ENCODE measurements at places on chromosomes 6 and 20.

GRCh38 chr6:141265756-141266623 is 866.7 kb upstream of the GJE1 start:
- no peak for DNase-seq

DNA sequence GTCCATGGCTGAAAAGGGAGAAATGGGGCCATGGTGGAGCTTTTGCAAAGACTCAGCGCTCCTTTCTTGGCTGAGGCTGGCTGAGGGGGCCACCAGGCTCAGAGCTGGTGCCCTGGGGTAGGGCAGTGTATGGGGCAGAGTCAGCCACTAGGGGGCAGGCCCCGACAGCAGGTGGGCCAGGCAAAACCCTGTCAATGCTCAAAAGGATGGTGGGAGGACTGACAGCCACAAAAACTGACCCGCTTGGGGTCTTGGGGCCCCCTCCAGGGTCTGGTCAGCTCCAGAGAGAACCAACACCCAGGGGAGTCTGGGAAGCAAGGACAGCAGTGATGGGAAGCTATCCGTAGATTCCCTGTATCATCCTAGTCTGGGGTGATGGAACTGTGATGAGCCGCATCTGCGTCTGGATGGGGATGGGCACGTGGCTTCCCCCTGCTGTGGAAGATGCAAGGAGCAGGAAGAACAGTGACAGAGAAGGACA is 306.9 kb downstream of the DHX35 start:
- peak; percentile 38 for DNase-seq

DNA sequence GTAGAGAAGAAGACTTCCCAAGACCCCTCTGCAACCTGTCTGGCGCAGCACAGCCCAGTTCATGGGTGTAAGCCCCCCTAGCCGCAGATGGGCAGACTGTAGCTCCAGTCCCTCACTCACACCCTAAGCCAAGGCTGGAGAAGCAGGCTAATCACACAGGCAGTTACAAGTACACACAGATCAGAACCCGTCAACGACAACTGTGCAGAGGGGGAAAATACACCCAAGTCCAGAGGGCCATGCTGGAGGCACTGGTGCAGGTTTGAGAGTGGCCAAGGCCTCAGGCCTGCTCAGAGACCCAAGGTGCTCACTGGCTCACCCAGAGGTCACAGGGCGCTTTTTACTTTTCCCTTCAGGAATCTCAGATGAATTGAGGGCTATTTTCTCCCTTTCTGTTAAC is 106.1 kb downstream of the NOL4L start:
- DNase-seq, result no peak

DNA sequence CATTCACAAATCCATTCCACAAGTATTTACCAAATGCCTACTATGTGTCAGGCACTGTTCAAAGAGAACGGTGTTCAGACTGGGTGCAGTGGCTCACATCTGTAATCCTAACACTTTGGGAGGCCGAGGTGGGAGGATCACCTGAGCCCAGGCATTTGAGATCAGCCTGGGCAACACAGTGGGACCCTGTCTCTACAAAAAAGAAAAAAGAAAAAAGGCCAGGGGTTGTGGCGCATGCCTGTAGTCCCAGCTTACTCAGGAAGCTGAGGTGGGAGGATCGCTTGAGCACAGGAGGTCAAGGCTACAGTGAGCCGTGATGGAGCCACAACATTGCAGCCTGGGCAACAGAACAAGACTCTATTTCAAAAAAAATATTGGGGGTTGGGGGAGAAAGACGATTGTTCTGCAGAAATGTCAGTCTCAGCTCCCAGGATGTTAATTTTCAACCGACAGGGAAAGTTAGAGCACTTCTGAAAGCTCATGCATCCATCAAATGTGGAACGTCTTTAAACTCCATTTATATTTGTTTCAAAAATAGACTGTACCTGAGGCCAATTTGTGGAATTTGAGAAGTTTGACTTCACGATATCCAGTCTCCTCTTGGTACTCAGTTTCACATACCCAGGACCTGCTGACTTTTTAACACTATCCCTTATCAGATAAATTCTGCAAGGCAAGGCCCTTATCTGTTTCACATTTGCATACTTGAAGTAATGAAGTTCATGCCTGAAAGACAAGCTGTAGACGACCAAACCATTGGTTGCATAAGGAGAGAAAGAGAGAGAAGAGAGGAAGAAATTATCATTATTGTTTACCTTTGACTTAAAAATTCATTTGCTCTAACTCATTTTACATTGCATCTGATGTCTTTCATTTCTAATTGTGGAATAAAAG is 14.8 kb upstream of the BTN3A2 start:
- no peak for DNase-seq

DNA sequence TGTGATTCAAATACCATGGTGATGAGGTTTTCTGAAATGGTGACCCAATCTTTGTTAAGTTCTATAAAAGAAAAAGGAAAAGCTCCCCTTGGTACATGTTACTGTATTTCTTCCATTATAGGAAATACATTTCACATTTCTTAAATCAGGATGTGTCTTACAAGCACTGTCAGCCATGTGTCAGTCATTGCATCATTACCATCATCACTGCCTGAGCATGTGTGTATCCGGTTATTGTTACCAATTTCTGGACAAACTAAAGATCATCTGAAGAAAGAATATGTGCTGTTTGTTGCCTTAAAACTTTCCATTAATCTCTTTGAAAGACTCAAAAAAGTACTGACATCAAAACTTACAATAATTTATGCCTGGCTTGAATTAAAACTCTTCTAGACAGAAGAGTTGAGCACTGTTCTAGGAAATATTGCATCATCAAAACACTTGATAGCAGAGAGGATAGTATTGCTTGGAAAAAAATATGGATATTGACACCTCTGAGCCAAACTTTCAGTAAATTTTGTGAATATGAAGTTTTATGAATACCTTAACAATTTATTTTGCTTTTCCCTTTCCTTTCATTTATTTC is 7.1 kb upstream of the TSPYL1 start:
- no peak for DNase-seq

- DNase-seq, result no peak
These were observed 31.4 kb downstream of the EDN3 start for GRCh38 chr20:59331721-59332329.

GRCh38 chr20:54195483-54196472 is 12.1 kb upstream of the PFDN4 start:
- no peak for DNase-seq

- DNase-seq, result no peak
These were observed 50.0 kb upstream of the ECI2 start for GRCh38 chr6:4185419-4185818.

- no peak for DNase-seq
These were observed 483.0 kb upstream of the ID4 start for GRCh38 chr6:19354181-19354580.

DNA sequence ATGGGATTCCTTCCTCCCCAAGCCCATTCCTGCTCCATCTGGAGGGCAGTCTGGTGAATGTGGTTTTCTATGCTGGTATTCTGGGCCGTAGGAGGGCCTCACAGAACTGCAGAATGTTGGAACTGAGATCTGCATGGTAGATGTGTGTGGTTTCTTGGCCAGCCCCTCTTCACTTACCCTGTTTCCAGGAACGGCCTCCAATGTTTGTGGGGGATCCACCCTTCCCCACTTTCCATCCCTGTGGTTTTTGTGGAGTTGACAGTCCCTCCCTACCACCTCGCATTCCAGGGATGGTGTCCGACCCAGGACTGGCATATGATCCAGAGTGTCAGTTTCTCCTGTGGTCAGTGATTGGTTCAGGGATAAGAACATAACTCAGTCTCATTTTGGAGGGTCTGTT is 26.7 kb upstream of the TMEM14A start:
- DNase-seq, result no peak

GRCh38 chr20:29326376-29327070 is 1930.9 kb upstream of the DEFB115 start:
- no peak for DNase-seq

DNA sequence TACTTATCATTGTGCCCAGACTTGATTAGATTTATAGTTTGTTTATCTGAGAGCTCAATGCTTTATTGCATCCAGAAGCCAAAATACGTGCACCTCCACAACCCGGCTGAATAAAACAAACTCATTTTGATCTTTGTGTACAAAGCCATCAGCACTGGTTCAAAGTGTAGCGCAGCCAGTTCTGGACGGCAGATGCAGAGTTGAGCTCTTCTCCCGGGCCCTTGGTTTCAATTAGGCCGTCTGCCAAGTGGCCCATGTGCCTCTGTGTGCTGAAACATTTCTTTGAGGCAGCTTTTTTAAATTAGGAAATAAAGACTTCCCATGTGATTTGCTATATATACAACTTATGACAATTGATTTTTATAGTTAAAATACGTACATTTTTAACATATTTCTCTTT is 96.2 kb upstream of the RSPO3 start:
- DNase-seq, result peak; percentile 57

DNA sequence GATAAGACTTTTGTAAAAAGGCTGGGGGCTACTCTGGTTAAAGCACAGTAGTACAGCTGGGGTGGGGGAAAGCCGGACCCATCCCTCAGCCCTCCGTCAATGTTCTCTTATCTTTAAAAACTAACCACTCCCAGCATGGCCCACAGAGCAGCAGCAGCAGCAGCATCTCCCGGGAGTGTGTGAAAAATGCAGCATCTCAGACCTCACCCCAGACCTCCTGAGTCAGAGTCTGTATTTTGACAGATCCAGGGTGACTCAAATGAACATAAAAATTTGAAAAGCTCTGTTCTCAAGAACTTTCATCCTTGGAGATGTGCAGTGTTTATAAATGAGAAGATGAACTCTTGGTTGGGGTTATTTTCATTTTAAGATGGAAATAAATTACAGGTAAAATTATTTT is 277.7 kb upstream of the ECI2 start:
- DNase-seq, result no peak

DNA sequence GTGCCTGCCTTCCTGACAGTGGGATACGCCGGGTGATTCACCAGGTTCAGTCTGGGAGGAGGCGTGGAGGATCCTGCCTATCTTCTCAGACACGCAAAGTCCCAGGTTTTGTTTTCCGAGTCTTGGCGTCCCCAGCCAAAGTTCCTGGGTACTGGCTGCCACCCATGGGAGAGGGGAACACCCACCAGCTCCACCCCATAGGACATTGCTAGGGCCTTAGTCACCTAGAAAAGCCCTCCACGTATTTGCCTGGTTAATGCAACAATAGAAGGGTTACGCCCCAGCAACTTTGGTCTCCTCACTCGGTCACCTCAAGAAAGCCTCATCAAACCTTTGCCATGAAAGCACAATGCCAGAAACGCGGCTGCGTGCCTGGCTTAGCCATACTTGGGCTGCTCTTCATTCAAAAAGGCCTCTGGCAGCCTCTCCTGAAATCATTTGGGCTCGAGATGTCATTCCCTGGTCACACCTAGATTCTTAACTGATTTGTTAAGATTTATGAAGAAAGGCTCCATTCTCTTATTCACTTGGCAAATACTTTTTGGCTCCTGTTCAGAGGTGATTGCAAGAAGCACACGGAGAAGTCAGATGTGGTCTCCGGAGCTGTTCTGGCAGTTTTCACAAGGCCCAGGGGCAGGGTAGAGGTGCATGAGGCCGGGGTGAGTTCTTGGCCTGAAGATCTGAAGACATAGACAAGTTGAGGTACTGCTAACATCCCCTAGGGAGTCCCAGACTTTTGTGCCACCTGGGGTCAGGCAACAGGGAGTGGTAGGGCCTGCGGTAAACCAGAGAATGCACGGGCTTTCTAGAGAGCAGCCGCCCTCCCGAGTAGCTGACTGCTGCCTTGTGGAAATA is 35.5 kb upstream of the ZNF133 start:
- no peak for DNase-seq

DNA sequence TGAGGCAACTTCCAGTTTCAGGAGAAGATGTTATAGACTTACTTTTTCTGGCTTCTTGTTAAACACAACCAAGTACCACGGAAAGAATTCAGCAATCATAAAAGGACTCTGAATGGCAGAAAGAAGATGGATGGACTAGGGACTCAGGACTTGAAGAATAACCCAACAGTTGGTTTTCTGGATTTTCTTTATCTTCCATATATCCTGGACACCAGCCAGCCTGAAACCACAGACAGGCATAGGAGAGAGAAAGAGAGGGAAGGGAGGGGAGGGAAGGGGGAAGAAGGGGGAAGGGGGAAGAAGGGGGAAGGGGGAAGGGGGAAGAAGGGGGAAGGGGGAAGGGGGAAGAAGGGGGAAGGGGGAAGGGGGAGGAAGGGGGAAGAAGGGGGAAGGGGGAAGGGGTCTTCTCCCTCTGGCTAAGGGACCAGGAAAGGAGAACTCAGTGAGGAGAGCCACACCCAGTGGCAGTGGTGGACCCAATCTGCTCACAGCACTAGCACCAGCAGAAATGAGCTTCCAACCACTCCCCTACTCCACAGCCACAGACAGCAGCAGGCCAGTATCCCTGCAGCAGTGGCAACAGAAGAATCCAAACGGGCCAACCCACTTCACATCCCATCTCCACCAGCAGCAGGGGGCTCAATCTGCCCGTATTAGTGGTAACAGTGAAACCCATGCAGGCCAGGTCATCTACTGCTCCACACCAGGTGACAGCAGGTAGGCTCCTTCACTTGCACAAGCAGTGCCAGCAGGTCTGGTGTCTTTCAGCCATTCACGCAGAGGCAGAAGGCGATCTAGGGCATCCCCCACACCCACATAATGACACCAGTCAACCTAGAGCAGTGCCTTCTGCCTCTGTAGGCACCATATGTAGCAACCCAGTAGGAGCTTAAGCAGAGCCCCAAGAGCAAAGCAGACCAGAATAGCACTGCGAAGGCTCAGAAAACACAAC is 78.6 kb downstream of the TRMT6 start:
- DNase-seq, result no peak

- DNase-seq, result no peak
These were observed 283.0 kb downstream of the HTR1B start for GRCh38 chr6:77180326-77180725.

GRCh38 chr6:39953076-39953618 is 18.9 kb upstream of the MOCS1 start:
- no peak for DNase-seq

- no peak for DNase-seq
These were observed 58.9 kb upstream of the L3MBTL3 start for GRCh38 chr6:129959358-129959930.

GRCh38 chr6:168016176-168016620 is 18.7 kb downstream of the KIF25 start:
- DNase-seq, result no peak

DNA sequence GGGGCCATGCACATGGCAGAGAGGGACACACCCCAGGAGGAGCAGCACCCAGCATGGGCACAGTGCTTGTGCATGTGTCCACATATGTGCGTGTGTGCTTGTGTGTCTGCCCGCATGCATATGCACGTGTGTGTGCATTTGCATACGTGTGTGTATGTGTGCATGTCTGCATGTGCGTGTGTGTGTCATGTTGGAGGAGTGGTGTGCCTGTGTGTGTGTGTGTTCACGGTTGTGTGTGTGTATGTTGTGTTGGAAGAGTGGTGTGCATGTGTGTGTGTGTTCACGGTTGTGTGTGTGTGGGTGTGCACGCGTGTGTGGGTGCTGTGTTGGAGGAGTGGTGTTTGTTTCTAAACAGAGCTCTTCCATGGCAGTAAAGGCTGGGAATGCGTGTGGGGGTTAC is 50.7 kb upstream of the SLCO4A1 start:
- DNase-seq, result no peak

GRCh38 chr6:29941471-29941870 is 861 bp upstream of the HLA-A start:
- DNase-seq, result no peak

GRCh38 chr6:8758412-8758811 is 323.1 kb upstream of the SLC35B3 start:
- no peak for DNase-seq

All from NCI-H510A treated with DMSO at 0.1 percent for 48 hours (cell line).